Left lung (tissue), 14 donors: ENCODE measurements at places on chromosomes 5 and 9. TPM values are rescaled to one million over a fixed set of nuclear protein-coding genes. Genes with fewer than 3 reads are reported as not detected.

The TSSK1B gene
- not detected for total RNA-seq

The SMU1 gene
- 17.3 TPM for total RNA-seq

The C5orf58 gene
- total RNA-seq = not detected

The GNA14 gene
- total RNA-seq = 4.3 TPM

The EQTN gene
- total RNA-seq = 0.37 TPM

The IFNB1 gene
- not detected for total RNA-seq

The FBXL7 gene
- total RNA-seq = 12.0 TPM

The F2RL2 gene
- total RNA-seq = 1.8 TPM

The TMEM174 gene
- total RNA-seq = not detected

The NDUFS6 gene
- 26.8 TPM for total RNA-seq

The ARSB gene
- 26.0 TPM for total RNA-seq

The GALNT12 gene
- 21.3 TPM for total RNA-seq

The C9orf72 gene
- 17.1 TPM for total RNA-seq

The C1QTNF2 gene
- 2.9 TPM for total RNA-seq

The LMNB1 gene
- total RNA-seq = 27.1 TPM

The IDNK gene
- total RNA-seq = 3.7 TPM

The BARHL1 gene
- total RNA-seq = not detected

The STPG3 gene
- total RNA-seq = not detected

The GABBR2 gene
- 0.41 TPM for total RNA-seq
